AG09309 (cell line): ENCODE measurements at places on chromosomes 12 and 14.

DNA sequence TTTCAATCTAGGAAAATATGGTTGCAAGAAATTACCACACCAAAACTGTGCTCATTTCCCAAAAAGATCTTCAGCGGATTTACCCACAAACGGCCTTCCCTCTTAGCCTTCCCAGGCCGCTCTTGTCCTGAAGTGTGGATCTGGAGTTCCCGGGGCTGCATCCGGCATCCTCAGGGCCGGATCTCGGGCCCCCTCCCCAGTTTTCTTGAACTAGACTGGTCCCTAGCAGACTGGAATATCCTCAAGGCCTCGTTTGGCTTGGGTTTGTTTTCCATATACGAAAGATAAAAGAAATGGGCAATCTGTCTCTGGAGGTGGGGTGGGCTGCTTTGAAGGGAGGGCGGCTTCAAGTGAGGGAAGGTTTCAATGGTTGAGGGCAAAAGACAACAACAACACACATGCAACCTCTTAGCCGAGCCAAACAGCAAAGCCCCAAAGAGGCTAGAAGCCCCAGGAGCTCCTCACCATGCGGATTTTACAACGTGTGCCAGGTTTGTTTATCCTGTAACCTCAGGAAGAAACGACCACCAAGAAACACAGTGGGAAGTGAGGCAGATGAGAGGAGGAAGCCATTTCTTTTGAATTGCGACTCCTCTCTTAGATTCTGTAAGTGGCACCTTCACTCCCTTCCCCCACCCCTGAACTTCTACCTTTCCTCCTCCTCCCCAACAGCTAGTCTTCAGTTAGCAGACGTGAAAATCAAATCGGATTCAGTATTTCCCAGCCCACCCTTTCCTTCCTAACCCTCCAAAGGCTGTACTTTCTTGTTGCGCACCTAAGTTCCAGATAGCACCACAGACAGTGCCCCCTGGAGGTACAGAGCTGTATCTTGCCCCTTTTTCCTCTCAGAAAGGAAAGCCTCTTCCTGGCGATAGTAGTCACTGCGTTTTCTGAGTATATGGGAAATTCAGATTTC is 2.6 kb downstream of the MYF6 start:
- DNase-seq = no peak

DNA sequence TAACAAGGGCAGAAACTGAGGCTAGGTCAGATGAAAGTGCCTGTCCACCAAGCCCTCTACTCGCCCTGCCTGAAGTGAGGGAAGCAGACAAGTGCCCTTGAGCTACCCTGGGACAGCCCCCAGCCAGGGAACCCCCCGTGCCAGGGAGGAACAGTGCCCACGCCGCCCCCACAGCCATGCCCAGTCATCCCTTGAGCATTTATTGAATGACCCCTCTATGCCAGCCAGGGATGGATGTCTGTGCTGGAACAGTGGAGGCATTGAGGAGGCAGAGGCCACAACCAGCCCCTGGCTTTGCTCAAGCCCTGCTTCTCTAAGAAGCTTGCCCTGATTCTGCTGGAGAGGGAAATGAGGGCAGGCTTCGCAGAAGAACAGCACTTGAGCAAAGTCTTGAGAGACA is 3.7 kb upstream of the AQP6 start:
- DNase-seq = no peak

- DNase-seq = no peak
These were observed 3.3 kb upstream of the IAPP start for GRCh38 chr12:21369141-21369980.

GRCh38 chr14:65506801-65507200 is 94.3 kb downstream of the FUT8 start:
- DNase-seq = no peak

DNA sequence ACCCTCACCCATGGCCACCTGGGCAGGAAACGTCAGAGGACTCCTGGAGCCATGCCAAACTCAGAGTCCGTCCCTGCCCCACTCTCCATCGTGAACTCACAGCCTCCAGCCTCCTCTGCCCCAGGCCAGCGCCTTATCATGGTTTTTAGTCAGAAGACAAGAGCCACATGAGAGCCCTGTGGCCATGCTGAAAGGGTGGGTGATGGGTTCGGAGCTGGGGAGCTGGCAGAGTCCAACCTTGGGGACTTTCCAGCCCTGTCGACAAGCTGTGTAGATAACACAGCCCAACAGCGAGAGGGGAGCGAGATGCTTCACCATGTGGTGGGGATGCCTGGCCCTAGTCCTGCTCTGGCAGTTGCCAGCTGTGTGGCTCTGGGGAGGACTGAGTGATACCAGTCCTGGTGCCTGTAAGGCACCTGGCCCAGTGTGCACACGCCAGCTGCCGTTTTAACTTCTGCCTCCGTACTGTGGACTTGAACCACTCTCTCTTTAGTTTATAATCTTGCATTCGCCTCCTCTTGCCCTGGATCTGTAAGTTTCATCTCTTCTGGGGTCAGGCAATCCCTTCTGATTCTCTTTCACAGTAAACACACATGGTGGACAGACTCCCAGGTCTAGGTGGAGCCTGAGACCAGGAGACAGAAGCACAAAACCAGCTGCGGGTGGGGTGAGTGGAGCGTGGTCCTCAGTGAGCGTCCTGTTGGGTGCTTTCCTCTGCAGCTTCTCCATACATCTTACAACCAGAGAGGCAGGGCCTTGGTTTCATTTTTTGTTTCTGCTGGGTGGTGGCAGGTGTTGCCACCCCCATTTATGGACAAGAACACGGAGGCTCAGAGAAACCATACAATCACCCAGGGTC is 55.3 kb downstream of the RIN3 start:
- no peak for DNase-seq
